ENCODE measurements at places on chromosomes 1 and 21.
A peak's percentile ranks its signal among the peaks of the same experiment; 100 is the strongest.

DNA sequence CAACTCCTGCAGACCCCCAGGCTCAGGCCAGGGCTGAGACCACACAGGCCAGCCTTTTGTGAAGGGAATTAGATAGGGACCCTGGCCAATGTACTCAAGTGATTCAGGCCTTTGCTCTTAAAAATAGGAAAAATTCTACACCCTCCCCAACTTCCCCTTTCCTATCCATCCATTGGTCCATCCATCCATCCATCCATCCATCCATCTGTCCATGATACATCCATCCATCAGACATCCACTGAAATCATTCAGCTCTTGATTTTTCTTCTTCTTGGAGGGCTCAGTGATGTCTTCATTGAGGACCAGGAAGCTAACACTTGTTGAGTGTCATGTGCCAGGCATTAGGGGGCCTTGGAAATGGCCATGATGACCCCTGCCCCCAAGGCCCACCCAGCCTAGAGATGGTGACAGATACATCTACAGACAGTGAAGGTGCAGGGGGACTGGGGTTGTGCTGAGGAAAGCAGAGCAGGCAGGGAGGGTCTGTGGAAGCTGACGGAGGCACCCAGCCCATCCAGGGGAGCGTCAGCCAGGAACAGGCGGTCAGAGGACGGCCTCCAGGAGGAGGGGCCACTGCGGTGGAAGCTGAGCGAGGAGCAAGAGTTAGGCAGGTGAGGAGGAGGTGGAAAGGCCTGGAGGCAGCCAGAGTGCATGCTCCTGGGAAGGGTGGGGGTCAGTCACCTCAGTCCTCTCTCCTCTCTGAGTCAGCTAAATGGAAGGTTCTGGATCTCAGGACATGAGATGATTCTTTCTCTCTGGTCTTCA, 81.9 kb downstream of the EPHB2 start:
- DNase-seq, result no peak

DNA sequence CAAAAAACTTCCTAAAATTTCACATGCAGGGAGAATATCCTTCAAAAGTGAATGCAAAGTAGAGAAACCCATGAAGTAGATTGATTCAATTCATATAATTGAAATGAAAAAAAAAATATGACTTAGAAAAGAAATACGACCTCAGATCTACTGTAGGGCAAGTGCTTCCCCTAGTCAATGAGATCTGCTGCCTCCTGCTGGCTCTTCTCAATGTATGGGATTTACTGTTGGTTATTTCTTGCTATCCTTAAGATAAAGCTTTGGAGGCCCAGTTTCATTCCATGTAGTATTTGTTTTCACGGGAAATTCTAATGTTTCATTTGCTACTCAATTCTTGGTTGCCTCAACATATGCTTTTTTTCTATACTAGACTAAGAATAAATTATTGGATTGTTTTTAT, 46.2 kb downstream of the ZNF648 start:
- no peak for DNase-seq

- DNase-seq, result no peak
These were observed 599.1 kb downstream of the PTPRU start for GRCh38 chr1:29835406-29835805.

DNA sequence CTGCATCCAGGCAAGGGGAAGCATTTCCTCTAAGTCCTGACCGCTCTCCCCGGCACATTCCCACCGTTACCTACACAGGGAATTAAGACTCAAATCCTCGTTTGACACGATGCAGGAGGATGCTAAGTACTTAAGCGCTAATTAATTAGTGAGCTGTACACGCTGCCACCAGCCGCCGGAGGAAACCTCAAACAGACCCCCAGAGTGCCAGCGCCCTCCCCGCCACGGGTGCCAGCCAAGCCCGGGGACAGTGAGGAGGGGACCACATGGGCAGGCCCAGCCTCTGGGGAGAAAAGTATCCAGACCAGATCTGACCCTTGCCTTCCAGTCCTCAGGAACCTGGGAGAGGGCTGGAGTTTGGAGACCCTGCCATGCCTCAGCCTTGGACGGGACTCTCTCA, 17.4 kb upstream of the CASZ1 start:
- no peak for DNase-seq

GRCh38 chr1:206897175-206897574, at the start of gene IL24:
TSS of gene IL24 (plus strand) at chr1:206897443. CDS start at chr1:206897833, 390 bp downstream.
- peak; percentile 59 for DNase-seq

DNA sequence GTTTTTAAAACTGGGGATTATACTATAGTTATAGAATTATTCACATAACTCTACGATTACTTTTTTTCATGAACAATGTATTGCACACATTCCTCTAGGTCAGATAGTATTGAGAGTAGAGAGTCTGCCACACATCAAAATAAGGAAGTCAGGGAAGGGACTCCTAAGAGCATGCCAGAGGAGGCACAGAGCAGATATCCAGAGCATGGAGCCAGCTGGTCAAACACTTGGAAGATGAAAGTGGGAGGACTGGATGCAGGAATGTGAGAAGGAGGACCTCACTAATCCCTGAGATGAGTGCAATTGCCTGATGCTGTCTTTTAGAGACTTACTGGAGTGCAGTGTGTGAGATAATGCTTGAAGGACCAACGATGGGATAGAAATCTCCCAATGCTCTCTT, 9.6 kb upstream of the RFX5 start:
- DNase-seq, result no peak

DNA sequence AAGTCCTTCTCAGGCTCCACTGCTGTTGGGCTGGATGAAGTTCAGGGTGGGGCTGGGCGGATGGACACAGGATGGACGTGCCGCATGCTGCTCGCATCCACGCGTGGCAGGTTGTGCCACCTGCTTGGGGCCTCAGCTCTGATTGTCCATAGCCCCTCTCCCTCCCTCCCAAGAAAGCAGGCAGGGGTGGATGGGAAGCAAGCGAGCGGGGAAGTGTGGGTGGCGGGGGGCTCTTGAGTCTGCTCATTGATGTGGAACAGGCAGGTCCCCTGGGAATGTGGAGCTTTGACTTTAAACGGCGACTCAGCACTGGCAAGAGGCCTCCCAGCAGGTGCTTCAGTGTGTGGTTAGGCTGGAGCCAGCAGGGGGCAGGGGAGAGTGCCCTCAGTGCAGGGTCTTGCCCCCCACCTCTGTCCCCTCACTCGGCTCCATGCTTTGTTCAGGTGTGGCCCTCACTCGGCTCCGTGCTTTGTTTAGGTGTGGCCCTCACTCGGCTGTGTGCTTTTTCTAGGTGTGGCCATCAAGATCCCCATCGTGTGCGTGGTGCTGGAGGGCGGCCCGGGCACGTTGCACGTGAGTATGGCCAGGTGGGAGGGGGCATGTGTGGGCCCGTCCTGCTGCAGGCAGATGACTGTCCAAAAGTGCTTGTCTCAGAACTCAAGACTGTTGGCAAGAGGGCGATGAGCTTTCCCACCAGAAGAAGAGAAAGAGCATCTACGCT, 23.9 kb downstream of the TRPM2 start:
- no peak for DNase-seq

DNA sequence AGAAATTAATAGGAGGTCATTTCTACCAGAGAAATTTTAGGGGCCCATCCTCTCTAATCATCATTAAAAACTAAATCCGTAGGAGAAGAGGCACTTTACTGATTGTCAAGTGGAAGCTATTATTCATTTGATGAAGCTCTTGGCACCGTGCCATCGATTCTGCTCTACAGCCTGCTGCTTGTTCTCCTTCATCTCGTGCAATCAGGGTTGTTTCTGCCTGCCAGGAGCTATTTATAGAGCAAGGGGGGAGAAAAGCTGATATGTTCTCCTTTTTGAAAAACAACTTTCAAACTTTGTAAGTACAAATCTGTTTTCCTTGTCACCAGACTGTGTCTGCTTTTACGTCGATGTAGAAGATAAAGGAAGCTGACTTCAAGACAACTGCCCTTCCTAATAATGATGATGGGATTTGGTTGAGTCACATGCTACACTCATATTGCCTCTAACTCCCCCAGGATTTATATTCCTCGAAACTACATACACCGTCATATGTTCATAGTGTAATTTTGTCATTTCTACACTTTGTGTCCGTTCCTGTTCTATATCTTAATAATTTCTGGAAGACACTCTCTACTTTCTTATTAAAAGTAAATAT, 169.6 kb upstream of the LHX8 start:
- no peak for DNase-seq

GRCh38 chr1:216325946-216326345, 97.3 kb downstream of the USH2A start:
- DNase-seq, result no peak

DNA sequence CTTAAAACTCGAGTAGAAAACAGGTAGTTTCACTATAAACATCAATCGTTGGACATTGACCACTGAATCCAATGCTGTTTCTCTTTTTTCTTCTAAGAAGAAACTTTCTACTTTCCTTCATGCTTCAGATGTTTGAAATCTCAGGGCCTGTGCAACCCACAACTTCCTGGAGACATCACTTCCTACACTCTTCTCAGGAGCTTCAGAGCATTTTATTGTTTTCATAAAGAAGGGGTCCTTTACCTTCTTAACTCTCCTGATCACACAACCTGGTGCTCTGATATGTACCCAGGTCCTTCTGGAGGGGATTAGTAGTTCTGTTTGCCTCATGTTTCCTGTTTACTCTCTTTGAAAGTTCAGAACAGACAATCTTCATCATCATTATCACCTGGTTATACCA, 113.0 kb upstream of the VAV3 start:
- no peak for DNase-seq

DNA sequence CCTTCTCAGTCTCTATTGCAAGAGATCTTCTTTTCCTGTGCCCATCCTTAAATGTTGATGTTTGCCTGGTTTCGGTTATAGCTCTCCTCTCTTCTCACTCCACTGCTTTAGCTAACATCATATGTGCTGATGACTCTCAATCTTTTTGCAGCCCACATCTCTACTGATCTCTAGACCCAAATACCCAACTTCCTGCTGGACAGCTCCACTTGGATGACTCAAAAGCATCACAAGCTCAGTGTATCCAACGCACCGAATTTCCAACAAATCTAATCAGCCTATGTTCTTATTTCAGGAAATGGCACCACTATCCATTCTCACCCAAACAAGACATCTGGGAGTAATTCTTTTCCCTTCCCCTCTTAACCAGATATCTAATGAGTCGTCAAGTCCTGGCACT, 79.1 kb upstream of the ARTN start:
- DNase-seq, result no peak

- no peak for DNase-seq
These were observed 3.1 kb upstream of the EVA1B start for GRCh38 chr1:36326499-36326898.

- no peak for DNase-seq
These were observed 1.9 kb upstream of the ERRFI1 start for GRCh38 chr1:8027748-8028570.

- no peak for DNase-seq
These were observed 10.2 kb upstream of the DMRTB1 start for GRCh38 chr1:53449021-53449420.

DNA sequence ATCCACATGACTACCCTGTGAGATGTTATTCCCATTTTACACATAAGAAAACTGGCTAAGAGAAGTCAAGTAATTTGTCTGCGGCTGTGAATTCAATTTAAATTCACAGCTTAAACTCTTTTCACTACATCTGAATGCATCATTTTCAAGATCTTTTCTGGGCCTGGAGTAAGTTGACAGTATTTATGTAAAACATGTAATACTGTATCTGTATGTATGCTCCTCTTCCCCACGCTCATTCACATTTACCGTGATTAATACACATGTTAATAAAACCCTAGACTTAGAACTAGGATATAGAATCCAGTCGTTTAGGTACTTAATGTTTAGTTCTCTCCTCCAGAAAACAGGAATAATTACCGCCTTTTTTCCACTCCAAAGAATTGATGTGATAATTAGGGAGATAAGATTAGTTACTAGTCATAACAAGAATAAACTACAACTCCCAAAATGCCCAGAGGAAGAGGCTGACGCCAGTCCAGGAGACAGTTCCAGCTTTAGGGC, 442 bp upstream of the PPP1R12B start:
- no peak for DNase-seq

- DNase-seq, result no peak
These were observed 3.0 kb downstream of the NTRK1 start for GRCh38 chr1:156863631-156864030.

GRCh38 chr1:56297208-56297607, 282.2 kb downstream of the PLPP3 start:
- DNase-seq, result no peak

GRCh38 chr1:95829556-95829955, 595.5 kb downstream of the RWDD3 start:
- DNase-seq, result no peak

DNA sequence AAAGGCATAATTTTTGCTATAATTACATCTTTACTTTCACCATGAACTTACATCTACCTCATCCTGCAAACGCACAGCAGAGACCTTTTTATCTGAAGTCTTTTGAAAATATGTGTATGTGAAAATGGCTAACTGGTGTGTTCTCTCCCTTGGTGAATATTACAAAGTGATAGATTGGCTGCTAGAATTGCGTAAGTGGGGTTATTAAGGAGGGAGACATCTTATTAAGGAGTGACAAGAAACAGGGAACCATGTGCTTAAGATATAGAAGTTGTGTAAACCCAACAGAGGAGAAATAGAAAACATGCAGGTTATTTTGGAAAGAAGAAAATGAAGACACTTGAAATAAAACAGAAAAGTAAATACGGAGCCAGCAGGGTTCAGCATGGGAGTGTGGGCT, 7.8 kb downstream of the KCNJ15 start:
- DNase-seq, result no peak

GRCh38 chr1:228068359-228068758, 14.1 kb upstream of the ARF1 start:
- no peak for DNase-seq

DNA sequence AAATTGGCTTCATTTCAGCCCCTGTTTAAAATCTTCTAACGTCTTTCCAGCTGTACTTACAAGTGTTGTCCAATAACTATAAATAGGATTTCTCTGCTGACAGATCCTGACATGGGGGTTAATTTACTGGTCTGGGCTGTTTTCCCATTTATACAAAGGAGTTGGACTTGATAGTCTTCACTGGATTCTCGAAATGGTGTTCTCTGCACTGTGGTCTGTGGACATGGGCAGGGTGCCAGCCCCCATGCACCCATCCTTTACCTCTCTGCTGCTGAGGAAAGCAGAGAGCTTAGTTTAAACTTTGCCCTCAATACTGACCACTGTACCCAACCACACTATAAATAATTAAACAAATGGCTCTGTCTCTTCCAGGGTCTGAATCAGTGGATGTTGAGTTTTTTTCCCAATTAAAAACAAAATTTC, 5.2 kb downstream of the DIO1 start:
- no peak for DNase-seq

- no peak for DNase-seq
These were observed 326.4 kb upstream of the ADAMTS5 start for GRCh38 chr21:27293239-27293638.

DNA sequence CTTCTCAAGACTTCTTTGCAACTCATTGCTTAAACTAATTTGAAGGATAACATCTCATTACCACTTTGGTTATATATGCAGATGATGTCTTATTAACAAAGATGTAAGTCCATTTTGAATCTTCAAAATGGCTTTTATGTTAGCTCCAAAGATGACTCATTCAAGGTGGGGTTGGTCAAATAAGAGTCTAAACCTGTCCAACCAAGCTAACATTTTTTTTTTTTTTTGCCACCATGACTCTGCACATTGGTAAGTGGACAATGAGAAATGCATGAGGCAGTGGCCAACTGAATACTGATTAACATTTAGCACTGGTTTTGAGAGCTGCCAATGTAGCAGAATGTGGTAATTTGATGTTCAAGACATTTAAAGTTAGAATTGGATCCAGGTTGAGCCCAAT, 278 bp upstream of the KRTAP27-1 start:
- DNase-seq, result no peak

GRCh38 chr1:214451596-214451995, 99.8 kb downstream of the PTPN14 start:
- DNase-seq, result peak; percentile 22

- no peak for DNase-seq
These were observed 104.5 kb downstream of the POU2F1 start for GRCh38 chr1:167325151-167325550.

GRCh38 chr21:38346286-38346685, 89.5 kb downstream of the KCNJ15 start:
- DNase-seq, result no peak
